ENCODE measurements at places on chromosomes 4 and X. TPM values are rescaled to one million over a fixed set of nuclear protein-coding genes. Genes with fewer than 3 reads are reported as not detected.
A peak's percentile ranks its signal among the peaks of the same experiment; 100 is the strongest.

SHROOM2 gene
- under 0.01 TPM for total RNA-seq

DNA sequence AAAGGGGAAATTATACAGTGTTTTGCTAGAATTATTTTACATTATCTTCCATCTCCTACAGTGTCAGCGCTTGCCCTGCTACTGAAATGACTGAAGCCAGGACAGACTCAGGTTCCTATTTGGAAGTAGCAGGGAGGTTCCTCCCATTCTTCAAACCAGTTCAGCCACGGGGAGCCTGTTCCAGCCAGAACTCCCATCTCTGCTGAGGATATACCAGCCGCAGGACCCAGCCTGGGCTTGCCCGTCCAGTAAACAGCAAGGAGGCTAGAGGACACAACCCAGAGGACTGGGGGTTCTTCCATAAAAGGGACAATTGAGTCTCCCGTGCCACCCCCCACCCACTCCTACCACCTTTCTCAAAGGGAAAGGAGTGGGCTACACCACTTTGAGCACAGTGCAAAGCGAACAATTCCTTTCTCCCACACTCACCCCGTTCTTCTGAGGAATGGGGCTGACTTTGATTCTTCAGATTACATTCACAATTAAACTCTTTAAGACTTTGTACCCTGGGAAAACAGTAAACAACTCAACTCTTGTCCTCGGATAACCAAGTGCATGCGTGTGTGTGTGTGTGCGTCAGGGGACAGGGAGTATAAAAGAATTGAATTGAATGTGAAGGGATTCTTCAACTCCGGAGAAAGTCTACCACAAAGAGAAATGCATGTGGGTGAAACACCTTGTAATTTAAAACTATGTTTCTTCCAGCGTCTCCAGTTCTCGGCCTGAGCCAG is 31.0 kb upstream of the PPARGC1A start:
- DNase-seq: no peak

DNA sequence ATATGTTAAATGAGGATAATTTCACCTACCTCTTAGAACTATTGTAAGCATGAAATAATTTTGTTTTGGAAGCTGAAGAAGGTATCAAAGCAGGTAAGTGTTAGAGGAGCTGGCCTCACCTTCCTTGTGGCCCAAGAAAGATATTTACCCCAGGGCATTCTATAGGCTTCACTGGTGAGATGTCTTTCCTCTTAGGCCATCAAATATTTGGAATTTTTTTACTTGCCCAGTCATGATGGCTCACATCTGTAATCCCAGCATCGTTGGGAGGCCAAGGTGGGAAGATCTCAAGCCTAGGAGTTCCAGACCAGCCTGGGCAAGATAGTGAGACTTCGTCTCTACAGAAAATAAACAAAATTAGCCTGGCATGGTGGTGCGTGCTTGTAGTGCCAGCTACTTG is 6.1 kb upstream of the SMS start:
- no peak for DNase-seq

GRCh38 chr4:137768881-137769280 is 236.6 kb upstream of the PCDH18 start:
- no peak for DNase-seq

- peak; percentile 26 for DNase-seq
These were observed 833 bp downstream of the FGD1 start for GRCh38 chrX:54494989-54495813.

DNA sequence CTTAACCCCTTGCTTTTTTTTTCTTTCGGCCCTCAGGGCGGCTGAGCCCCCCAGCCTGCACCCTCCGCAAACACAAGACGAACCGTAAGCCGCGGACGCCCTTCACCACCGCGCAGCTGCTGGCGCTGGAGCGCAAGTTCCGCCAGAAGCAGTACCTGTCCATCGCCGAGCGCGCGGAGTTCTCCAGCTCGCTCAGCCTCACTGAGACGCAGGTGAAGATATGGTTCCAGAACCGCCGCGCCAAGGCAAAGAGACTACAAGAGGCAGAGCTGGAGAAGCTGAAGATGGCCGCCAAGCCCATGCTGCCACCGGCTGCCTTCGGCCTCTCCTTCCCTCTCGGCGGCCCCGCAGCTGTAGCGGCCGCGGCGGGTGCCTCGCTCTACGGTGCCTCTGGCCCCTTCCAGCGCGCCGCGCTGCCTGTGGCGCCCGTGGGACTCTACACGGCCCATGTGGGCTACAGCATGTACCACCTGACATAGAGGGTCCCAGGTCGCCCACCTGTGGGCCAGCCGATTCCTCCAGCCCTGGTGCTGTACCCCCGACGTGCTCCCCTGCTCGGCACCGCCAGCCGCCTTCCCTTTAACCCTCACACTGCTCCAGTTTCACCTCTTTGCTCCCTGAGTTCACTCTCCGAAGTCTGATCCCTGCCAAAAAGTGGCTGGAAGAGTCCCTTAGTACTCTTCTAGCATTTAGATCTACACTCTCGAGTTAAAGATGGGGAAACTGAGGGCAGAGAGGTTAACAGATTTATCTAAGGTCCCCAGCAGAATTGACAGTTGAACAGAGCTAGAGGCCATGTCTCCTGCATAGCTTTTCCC is 3.4 kb downstream of the MSX1 start:
- no peak for DNase-seq

DNA sequence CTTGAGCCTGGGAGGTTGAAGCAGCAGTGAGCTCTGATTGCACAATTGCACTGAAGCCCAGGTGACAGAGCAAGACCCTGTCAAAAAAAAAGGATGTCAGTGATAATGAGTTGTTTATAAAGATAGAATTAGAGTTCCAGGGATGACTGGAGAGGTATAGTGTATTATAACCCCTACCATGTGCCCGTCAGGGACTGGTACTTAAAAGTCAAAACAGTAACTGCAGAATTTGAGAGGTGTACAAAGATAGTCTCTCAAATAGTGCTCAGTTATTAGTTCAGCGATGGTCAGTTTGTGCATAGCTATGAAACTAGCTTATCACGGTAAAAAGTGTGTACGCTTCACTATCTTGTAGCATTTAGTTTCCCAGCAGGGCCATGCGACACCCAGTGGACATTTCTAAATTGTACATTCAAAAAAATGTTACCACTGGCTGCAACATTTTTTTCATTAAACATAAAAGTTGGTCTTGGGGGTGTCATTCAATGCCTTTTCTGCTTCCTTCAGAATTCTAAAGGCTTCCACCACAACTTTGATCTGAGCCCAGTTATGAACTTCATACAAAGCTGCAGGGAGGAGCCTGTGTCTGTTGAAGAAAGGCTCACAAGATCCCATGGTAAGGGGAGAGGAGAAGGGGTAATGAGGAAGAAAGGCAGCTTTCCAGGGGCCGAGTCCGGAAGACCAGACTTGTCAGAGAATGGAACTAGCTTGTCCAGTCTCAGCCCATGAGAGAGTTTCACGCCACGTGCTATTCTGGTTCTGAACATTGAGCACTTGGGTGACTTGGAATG is 9.2 kb upstream of the GYG2 start:
- no peak for DNase-seq

SLC7A11 gene
- 74.8 TPM for total RNA-seq

DNA sequence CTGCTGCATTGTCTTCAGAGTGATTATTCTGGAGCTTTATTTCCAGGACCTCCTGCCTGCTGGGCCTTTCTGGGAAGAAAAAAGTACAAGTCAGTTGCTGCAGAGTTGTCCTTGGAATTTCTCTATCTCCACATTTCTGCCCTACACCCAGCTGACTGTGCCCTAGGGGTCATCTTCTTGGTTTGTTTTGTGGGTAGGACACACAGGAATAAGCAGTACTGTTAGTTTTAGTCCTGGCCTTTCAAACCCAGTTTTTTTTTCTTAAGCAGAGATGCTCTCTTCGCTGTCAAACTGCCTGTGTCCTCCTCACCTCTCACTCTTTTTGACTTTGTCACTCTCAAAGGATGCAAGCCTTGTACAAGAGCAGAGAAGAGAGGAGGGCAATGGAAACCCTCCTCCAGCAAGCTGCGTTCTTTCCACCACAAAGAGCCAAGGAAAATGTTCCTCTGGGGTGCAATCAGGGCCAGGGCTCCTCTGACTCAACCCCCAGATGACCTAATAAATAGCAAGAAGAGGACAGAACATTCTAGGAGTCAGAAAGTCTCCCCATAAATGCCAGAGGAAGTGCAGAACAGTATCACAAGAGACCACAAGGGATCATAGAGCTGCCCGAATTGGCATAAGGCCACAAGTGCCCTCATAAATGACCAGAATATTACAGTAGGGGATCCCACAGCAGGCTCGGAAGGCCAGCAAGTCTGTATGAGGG is 186.2 kb downstream of the RCHY1 start:
- no peak for DNase-seq

POU3F4 gene
- not detected for total RNA-seq

GRCh38 chr4:182056866-182057265 is 186.3 kb upstream of the TENM3 start:
- no peak for DNase-seq

CFAP99 gene
- total RNA-seq: not detected

GASK1B gene
- 23.6 TPM for total RNA-seq

GRCh38 chr4:128358231-128358912 is 70.8 kb upstream of the PGRMC2 start:
- DNase-seq: peak; percentile 80

GRCh38 chrX:26778320-26778888 is 562.4 kb downstream of the MAGEB5 start:
- DNase-seq: no peak

- no peak for DNase-seq
These were observed 182.8 kb downstream of the BANK1 start for GRCh38 chr4:101973361-101973760.

MAOB gene
- total RNA-seq: 4.6 TPM

DNA sequence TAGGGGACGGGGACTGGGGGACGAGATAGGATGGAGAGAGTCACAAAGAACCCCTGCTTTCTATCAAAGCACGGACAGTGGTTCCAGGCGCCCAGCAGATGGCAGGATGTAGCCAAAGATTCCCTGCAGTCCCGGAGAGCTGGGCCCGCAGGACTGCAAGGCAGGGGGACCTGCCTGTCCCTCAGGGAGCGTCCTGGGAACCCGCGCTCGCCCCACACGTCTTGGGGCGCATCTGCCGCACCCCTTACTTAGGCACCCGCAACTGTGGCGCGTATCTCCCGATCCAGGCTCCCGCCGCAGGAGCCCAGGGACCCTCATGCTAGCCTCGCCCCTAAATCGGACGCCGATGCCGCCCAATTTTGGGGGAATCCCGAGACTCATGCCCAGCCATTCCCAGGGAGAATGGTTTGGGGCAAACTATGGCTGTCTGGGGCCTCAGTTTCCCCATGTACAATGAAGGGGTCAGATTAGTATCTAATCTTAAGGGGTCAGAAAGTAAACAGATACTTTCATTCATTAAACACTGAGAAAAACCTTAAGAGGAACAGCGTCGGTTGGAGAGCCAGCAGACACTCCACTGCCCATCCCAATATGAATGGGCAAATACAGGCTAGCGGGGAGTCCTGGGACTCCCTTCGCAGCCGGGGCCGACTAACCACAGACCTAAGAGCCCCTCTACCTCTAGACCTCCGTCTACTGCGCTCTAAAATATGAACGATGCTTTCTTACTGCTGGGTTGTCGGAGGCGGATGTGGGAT is 581 bp upstream of the STK32B start:
- peak; percentile 74 for DNase-seq

GRCh38 chr4:186008057-186008456 is 60.9 kb upstream of the TLR3 start:
- DNase-seq: no peak

DNA sequence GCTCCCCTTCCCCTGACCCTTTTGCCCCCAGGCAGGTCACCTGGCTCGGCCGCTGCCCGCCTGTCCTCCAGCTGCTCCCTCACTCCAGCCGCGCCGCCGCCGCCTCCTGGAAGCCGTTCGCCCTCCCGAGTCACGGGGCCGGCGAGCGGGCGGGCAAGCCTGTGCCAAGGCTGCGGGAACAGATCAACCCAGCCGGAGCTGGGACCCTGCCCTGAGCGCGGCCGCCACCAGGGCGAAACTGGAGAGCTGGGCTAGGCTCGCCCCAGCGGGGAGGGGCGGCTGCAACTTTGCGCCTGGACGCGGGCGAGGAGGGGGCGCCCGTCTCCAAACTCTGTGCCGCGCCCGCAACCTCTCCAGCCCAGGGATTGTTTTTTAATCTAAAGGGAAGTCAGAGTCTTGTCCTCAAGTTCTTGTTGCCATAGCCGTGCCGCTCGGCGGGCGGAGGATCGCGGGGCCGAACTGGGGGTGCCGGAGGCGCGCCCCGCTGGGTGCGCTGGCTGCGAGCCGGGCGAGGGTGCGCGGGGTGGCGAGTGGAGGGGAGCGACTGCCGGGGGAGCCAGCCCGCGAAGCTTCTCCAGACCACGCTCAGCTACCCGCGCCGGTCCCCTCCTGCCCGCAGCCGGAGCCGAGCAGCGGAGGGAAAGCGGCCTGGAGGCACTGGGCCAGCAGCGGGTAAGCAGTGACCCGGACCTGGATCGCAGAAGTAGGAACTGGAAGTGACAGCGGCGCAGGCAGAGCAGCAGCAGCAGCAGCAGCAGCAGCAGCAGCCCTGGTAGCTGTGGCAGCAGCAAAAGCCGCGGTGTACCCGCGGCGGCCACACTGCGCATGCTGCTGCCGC is 13.4 kb downstream of the ARHGEF6 start:
- peak; percentile 60 for DNase-seq

GRCh38 chr4:110518889-110519490 is 43.0 kb downstream of the ENPEP start:
- peak; percentile 5 for DNase-seq

GRCh38 chr4:36142504-36142903 is 101.8 kb downstream of the ARAP2 start:
- DNase-seq: no peak

GRCh38 chrX:154015581-154016264 is 4.0 kb downstream of the IRAK1 start:
- DNase-seq: no peak

BEX5 gene
- not detected for total RNA-seq

UCP1 gene
- not detected for total RNA-seq

DNA sequence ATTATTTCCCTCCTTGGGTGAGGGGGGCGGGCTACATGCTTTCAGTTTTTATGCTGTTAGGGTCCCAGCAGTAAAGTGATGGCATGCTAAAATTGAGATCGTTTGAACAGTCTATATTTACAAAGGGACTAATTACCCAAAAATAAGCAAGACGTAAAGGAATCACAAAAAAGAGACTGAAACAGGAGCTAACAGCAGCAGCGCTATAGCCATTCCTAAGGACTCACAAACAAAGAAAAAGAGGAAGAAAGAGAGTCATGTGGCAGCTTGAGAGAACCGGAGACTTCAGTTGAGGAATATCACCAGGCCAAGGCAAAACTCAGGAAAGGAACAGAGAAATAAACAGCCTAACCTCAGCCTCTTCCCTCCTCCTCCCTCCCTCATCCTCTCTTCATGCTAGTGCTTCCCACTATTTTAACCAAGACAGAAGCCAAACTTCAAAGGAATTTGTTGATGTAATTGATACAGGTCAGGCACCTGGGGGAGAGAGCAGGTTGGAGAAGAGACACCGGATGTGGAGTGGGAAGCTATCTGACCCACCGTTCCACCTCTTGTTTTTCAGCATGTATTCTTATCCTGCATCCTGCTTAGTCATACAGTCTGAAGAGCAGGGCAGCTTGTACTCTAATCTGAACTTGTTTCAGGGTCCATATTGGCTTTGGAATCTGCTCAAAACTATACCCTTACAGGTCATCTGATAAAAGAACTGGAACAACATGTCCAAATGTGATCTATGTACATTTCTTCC is 383.7 kb downstream of the NAF1 start:
- DNase-seq: no peak

Data from fibroblast of lung (primary cell).